ENCODE measurements at places on chromosomes 5 and 9. TPM values are rescaled to one million over a fixed set of nuclear protein-coding genes. Genes with fewer than 3 reads are reported as not detected.

DNA sequence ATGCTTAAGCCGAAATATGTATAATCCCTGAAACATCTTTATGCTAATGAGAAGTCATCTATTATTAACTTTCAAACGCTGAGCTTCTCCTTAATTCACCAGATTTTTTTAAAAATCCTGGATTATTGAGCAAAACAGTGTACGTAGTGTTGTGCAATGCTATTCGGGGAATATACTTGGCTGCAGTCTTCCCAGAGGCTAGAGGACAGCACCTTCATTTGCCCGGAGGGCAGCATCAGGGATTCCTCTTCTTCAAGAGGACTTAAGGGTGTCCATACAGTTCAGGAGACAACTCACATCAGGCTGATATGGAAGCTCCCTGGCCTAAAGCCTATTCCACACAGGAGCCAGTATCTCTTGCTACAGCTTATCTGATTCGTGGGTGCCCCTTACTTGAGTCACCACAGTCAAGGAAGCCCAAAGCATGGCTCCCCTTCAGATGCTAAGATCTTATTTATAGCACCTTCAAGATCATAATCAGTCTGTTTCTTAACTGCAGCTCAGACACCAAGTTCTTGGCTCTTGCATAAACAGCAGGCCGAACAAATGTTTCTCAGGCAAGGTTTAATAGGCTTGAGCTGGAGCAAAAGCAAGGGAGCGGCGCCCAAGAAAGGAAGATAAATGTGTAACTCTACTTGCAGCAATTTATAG, 29.4 kb downstream of the NUTM2F start:
- no peak for DNase-seq

DNA sequence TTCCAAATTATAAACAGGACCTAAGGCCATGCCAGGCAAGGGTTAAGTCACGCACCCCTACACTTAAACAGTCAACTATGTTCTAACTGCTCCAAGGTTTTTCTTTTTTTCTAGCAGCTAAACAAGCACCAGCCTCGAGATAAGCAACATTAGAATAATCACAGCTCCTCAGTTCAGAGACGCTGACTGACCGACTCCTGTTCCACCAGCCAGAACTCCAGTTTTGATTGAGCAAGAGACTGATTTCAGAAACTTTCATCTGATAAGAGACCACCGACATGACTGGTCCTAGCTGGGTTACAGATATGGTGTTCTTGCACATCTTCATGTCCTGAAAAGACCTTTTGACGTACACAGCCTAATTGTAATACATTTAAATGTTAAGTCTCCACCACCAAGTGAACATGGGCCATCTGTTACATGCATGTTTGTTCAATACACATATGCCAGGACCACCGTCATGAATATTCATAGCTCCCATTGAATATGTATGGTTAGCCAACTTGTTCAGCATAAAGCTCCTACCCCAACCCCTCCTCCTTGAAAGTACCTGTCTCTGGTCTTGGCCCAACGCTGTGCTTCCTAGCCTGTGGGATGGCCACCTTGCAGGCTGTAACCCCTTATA, 23.7 kb upstream of the OTULINL start:
- DNase-seq: no peak

DNA sequence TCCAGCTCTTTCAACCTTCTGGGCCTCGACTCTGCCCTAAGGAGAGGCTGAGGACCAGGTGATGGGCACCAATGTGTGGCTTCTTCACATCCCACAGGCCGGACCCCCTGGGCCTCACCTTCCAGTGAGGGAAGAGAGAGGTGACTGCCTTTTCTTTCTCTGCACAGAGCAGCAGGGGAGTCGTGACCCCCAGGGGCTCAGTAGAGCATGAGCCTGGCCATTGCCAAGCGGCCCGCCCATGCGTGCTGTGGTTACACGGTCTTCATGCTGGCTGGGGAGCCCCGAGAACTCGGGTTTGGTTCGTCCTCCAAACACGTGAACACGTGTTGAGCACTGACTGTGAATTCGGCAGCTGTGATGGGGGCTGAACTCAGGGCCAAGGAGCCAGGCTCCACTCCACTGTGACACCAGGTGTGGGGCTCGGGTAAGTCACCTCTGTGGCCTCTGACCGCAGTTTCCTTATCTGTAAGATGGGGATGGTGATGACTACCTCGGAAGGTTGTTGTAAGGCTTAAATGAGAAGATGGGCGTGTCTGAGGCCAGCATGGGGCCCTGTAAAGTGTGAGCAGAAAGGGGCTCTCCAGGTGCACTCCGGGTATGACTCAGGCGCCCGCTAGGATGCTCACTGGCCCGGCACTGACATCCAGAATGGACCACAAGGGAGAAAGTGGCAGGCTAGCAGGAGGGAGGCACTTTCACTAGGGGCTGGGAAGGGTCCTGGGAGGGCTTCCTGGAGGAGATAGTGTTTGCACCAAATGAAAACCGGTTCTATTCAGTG, 13.4 kb upstream of the GRHPR start:
- no peak for DNase-seq

GRCh38 chr5:149298842-149299404, 27.3 kb downstream of the AFAP1L1 start:
- DNase-seq: no peak

DNA sequence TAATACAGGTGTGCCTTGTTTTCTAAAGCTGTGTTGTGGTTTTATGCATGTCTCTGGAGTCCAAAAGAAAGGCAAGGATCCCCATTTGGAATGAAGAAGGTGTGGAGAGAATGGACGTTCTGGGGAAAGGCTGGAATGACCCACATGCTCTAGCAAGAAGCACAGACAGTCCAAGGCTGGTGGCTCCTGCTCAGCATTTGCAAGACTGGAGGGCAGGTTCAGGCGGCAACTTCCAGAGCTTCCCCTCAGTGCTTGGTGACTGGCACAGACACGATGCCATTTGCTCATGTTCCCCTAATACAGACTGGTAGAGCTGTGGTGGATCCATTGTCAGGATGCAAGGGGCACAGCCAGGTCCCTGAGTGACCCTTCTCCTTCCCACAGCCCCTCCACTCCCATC, 8.2 kb downstream of the SLC22A4 start:
- DNase-seq: no peak

DNA sequence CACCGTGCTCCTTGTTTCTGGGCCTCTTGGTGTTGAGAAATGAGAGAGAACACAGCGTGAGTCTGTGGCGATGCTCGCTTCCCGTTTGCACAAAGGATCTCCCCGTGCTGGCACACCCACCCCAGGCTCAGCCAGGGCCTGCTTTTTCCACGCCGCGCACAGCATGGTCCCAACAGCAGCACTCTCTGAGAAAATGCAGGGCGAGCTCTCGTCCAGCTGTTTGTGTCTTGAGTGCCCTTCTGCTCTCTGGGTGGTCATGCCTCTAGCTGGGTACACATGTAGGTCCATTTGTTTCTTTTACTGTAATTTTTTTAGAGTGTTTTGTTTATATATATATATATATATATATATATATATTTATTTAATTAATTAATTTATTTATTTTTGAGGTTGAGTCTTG, 26.6 kb downstream of the FBXW5 start:
- no peak for DNase-seq

DNA sequence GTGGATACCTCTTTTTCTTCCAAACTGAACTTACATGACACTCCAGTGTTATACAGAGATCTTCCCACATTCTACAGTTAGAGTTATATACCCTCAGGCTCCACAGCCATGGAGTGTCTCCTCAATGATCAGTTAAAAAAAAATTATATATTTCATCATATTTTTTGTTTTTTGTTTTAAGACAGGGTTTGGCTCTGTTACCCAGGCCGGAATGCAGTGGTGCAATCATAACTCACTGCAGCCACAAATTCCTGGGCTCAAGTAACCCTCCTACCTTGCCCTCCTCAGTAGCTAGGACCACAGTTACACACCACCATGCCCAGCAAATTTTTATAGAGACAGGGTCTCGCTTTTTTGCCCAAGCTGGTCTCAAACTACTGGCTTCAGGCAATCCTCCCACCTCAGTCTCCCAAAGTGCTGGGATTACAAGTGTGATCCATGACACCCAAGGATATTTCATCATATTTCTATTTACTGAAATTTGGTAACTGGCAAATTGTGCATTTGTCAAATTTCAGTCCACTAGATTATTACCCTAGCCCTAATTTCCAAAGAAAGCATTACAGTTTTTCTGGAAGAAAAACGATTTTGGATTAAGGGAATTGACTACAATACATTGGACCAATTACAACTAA, 18.1 kb upstream of the SCAI start:
- no peak for DNase-seq

DNA sequence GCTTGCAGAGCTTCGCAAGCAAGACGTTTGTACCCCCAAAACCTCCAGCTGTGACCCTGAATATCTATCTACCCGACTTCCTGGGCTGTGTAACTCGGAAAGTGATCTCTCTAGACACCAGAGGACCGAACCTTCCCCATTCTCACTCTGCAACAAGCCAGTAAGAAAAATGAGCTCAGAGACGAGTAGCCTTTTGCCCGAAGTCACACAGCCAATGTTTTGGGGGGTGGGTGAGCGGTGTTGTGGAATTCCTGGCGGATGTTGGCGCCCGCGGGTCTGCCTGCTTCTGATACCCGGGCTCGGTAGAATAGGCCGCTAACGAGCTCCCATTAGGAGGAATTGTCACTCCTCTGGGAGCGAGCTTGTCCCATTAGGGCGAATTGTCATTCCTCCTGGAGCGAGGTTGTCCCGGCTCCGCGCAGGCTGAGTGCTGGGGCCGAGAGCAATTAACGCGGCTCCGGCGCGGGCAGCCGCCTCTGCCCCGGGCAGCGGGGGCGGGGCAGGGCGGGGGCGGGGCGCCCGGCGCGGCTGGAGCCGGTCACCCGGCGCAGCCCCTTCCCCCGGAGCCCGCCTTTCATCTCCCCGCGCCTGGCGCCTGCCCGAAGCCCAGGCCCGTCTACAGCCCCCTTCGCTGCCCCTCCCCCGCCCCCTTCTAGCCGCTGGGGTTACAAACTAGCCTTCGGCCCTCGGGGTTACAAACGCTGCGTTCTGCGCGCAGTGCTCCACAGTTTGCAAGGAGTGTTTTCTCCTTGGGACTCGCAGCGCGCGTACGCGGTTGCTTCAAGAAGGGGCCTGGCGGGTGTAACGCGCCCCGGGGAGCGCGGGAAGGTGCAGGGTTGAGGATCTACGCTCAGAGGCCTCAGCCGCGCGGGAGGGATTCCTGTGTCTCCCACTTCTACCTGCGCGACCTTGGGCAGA, 3.5 kb upstream of the MSX2 start:
- DNase-seq: no peak

GRCh38 chr9:84103651-84104377, 123.2 kb downstream of the RMI1 start:
- no peak for DNase-seq

- DNase-seq: no peak
These were observed 21.5 kb upstream of the PLEKHG4B start for GRCh38 chr5:70440-70839.

- DNase-seq: peak; percentile 76
These were observed 21.5 kb downstream of the TPPP start for GRCh38 chr5:671459-672328.

GRCh38 chr9:92770360-92770995, 5.8 kb upstream of the BICD2 start:
- no peak for DNase-seq

DNA sequence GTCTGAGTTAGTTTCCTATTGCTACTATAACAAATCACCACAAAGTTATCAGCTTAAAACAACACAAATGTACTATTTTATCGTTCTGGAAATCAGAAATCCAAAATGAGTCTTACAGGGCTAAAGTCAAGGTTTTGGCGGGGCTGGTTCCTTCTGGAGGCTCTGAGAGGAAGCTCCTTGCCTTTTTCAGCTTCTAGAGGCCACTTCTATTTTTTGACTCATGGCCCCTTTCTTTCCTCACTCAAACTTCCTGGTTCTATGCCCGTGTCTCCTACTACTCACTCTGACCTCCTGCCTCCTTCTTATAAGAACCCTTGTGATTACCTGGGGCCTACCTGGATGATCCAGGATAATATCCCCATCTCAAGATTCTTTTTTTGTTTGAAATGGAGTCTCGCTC, 48.2 kb downstream of the GABBR2 start:
- no peak for DNase-seq

GRCh38 chr9:109627042-109627441, 128.9 kb upstream of the PTPN3 start:
- DNase-seq: no peak

- no peak for DNase-seq
These were observed 4.1 kb downstream of the PAX5 start for GRCh38 chr9:37029776-37030610.

GRCh38 chr5:142327111-142327842, 2.5 kb upstream of the SPRY4 start:
- no peak for DNase-seq

GRCh38 chr5:14231156-14231555, 88.0 kb downstream of the TRIO start:
- DNase-seq: no peak

GRCh38 chr9:71223953-71224538, 102.6 kb upstream of the TRPM3 start:
- no peak for DNase-seq

GRCh38 chr5:148846930-148847329, 20.5 kb downstream of the ADRB2 start:
- DNase-seq: no peak

- no peak for DNase-seq
These were observed 152.7 kb upstream of the ADRA1B start for GRCh38 chr5:159763562-159763961.

CCDC187 gene
- total RNA-seq: not detected

FAM221B gene
- not detected for total RNA-seq

WNT8A gene
- total RNA-seq: not detected

WHRN gene
- 0.49 TPM for total RNA-seq

PCDHA3 gene
- total RNA-seq: 0.14 TPM

PPP1R26 gene
- 18.5 TPM for total RNA-seq

SPATA31E1 gene
- not detected for total RNA-seq

Data from Right ventricle myocardium inferior (tissue), 1 donor.